ENCODE measurements at places on chromosomes 3 and 15.

- DNase-seq, result no peak
Observed at GRCh38 chr15:94400526-94401298, 169.4 kb downstream of the MCTP2 start.

GRCh38 chr15:63502843-63503738, 1.3 kb upstream of the USP3 start:
- DNase-seq, result peak; percentile 99

DNA sequence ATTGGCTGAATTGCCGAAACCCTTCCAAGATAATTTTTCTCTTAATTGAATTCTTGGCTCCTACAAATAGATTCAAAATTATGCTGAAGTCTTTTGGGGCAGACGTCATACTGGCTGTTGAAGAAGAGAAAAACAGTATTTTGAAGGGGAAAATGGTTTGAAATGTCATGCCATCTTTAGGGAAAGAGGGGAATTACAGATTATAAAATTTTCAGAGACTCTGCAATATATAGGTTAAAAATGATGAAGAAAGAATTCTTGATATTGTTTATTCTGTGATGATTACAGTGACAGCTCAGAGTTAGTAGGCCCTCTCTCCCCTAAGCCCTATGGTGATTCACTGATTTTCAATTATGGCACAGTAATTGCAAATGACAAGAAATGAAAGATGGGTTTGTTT, 86.1 kb downstream of the CGNL1 start:
- no peak for DNase-seq

- DNase-seq, result no peak
Observed at GRCh38 chr3:69400683-69401082, 14.8 kb upstream of the FRMD4B start.

GRCh38 chr15:77844798-77845446, 212.2 kb upstream of the LINGO1 start:
- peak; percentile 26 for DNase-seq

- no peak for DNase-seq
Observed at GRCh38 chr3:120983321-120983665, 75.3 kb downstream of the STXBP5L start.

DNA sequence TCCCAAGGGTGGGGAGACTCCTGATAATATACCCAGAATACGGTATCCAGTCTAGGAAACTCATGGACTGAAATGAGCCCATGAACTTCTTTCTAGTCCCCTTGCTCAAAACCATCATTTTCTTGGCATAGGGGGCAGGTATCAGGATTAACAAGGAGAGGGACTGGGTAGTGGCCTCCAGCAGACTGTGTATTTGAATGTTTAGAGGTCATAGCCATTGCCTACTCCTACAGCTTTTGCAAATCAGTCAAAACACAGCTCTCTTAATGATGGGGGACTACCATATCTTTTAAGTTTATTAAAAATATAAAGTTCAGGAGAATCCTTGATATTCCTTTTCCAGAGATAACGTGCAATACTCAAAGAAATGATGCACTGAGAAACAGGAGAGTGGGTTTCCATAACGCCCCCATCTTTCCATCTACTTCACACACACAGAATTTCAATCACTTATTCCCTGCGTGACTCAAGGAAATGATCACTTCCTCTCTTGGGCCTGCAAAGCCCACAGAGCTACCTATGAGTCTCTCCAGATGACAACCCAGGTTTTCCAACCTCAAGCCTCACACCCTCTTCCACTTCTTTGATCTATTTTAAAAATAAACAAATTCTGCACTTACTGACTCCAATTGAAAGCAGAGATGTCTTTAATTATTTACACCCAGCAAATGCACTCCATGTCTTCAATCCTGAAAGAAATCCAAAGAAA, 584.0 kb upstream of the LMCD1 start:
- no peak for DNase-seq

DNA sequence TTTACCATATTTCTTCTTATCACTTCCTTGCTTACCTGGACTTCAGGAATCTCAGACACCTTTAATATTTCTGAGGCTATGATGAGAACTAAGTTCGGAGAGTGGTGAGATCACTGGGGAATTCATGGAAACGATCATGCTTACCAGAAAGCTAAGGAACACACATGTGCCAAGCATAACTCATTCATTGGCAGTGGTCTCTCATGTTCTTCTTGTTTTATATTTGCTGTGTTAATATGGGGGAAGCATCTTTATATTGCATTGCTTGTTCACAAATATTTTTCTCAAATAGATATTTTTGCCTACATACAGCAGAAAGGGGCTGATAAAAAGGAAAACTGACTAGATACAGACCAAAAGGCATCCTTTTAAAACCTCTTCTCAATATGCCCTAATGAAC, 55.8 kb downstream of the COL6A6 start:
- no peak for DNase-seq

DNA sequence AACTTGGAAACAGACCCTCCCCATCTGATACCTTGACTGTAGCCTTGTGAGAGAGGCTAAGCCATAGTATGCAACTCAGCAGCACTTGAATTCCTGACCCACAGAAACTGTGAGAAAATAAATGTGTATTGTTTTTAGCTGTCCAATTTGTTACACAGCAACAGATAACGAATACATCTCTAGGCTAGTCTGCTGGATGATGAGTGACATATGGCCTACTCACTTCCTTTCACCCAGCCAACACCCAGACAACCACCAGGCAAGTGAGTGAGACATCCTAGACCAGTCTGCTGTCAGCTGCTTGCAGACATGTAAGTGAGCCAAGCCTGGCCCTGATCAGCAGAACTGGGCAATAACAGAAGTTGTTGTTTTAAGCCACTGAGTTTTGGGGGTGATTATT, 19.2 kb upstream of the SMAD6 start:
- DNase-seq, result no peak

GRCh38 chr3:40827226-40827625, 302.5 kb downstream of the ZNF621 start:
- DNase-seq, result no peak

Data from inflammatory macrophage treated with lipopolysaccharide for 1 hour (primary cell).